ENCODE measurements at places on chromosomes 2 and 18.
A peak's percentile ranks its signal among the peaks of the same experiment; 100 is the strongest.

DNA sequence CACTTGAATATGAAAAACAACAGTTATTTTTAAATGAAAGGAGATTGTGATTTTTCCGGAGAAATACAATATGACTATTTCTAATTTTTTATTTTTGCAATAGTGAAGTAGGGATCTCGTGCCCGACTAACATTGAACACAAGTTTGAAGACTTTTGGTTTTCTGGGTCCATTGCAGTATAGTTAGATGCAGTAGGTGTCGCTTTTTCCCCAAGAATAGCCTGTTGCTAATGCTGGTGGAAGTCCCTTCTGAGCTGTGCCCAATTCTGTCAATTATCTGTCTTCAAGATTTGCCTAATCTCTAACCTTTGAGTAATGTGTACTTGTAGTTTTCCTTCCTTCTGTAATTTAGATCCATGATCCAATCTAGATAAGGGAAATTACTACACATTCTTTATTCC, 36.5 kb downstream of the SEMA4F start:
- peak; percentile 50 for DNase-seq

DNA sequence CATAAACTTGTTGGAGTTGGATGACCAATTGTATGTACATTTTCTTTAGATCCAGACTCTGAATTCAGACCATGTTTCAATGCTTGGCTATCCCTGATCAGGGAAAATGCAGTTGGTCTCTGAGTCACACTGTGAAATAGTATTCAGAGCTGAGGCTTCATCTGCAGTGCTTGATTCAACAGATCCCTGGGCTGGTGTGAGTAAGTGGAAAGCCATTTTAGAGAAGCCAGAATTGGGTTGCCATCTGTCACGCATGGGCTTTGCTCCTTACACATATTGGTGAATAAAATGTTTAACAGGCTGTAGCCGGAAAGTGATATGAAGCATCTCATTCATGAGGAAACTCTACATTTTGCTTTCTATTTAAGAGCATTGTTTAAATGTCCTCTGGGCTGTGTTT, 50.0 kb upstream of the ACYP2 start:
- no peak for DNase-seq

DNA sequence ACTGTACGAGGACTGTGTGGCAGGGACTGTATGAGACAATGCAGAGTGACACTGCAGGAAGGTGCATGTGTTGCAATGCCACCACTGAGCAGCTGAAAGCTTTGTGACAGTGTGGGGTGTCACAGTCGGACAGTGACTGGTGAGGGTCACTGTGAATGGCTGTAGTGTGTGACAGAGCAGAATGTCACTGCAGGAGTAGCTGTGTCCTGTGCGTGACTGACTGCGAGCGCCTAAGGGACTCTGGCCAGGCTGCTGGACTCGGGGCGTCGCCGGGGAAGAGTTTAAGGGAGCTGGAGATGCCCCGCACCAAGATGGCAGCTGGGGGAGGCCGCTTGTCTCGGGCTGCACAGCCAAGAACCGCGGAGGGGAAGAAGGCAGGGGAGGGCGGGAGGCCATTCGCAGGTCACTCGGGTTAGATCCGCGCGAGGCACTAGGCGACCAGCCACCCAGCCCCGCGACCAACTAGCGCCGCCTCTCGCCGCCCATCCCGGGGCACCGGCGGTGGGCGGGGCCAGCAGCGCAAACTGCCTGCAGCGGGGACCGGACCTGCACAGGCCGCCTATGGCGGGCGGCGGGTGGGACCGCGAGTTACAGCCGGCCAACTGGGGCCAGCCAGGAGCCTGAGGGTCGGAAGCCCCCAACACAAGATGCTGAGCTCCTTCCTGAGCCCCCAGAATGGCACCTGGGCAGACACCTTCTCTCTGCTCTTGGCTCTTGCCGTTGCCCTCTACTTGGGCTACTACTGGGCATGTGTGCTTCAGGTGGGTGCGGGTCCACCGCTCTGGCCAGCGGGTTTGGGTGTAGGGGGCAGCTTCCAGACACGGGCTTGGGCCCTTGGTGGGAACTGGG, at the start of gene ABHD1:
Gene ABHD1 (plus strand): TSS at position 514 of the 849 bp plus-strand sequence. CDS start 134 bp downstream, at position 648.
- peak; percentile 21 for DNase-seq

DNA sequence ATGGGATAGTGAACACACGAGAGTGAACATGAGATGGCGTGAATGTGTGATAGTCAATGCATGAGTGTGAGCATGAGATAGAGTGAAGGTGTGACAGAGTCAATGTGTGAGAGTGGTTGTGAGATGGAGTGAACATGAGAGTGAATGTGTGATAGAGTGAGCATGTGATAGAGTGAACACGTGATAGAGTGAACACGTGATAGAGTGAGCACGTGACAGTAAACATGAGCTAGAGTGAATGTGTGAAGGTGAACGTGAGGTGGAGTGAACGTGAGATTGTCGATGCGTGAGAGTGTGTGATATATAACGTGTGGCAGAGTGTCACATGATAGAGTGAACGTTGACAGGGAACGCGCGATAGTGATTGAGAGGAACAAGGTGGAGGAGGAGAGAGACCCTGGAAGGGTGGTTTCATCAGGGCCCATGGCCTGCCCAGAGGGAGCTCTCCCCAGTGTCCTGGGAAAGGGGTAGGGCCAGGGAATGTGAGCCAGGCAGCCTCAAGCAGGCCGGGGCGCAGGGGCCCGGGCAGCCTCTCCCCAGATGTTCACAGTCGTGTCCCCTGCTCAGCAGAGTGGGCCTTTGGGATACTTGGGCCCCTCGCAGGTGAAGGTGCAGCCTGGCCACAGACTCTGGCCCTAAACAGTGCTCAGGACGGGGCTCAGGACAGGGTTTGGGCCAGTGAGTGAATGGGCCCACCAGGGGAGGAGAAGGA, 516.9 kb downstream of the EIPR1 start:
- no peak for DNase-seq

GRCh38 chr2:40666398-40666797, 214.5 kb upstream of the SLC8A1 start:
- no peak for DNase-seq

All from NCI-H2227 treated with DMSO at 0.1 percent for 48 hours (cell line).